IMR-90 (cell line): ENCODE measurements at places on chromosomes 5 and 9. TPM values are rescaled to one million over a fixed set of nuclear protein-coding genes. Genes with fewer than 3 reads are reported as not detected.

The DMRT3 gene
- not detected in 2 replicates for total RNA-seq

The BHMT gene
- total RNA-seq, result not detected in 2 replicates

- no peak for DNase-seq
Measured at GRCh38 chr5:27414099-27414498, 375.7 kb upstream of the CDH9 start.

The SLC24A2 gene
- not detected in 2 replicates for total RNA-seq

DNA sequence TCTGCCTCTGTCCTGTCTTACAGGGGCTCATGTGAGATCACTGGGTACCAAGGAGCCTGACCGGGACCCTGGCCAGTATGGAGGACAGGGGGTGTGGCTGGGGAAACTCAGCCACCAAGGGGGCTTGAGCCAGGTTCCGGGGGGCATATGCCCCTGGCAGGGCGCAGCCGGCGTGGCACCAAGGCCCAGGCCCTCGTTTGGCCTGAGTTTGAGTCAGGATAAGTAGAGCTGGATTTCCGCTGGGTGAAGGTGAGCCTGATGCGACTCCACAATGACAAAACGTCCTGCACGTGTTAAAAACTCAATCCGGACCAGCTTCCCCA is 616 bp upstream of the TSPAN17 start:
- no peak for DNase-seq

The ACER2 gene
- 1.6 and 1.9 TPM in 2 replicates for total RNA-seq
